CD4-positive, alpha-beta T cell treated with Interleukin-6 for 4 hours (primary cell): ENCODE measurements at places on chromosomes 1 and 21.

DNA sequence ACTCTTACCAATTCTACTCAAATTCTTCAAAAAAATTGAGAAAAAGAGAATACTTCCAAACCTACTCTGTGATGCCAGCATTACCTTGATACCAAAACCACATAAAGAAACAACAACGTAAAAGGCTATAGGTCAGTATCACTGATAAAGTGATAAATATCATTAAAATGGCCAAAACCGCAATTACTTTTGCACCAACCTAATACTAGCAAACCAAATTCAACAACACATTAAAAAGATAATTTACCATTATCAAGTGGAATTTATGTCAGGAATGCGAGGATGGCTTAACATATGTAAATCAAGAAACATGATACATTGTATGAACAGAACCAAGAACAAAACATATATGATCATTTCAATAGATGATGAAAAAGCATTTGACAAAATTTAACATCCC is 7.0 kb downstream of the SPAG17 start:
- no peak for DNase-seq

DNA sequence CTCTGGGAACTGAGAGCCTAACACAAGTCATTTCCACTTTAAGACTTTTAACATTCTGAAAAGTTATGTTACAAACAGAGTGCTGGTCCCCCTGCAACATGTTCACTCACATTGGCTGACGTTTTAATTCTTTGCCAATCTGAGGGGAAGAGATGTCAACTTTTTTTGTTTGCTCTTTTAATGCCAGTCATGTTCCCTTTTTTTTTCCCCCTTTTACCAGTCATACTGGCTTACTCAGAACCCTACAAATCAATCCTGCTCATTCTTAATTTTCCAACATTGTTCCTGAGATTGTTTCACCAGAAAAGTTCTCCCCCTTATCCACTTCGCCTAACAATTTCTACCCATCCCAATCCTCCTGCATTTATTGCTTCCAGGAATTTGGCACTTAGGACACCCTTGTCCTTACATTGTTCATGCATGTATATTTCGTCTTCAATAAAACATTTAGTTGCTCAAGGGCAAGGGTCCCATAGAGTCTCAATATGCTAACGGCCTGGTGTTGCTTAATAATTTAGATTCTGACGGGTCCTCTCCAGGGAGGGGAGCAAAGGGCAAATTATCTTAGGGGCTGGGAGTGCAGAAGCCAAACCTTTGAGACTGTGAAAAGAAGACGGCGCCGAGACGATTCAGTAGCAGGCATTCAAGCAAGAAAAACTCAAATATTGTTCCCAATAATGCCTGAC is 624 bp upstream of the CR1L start:
- no peak for DNase-seq

DNA sequence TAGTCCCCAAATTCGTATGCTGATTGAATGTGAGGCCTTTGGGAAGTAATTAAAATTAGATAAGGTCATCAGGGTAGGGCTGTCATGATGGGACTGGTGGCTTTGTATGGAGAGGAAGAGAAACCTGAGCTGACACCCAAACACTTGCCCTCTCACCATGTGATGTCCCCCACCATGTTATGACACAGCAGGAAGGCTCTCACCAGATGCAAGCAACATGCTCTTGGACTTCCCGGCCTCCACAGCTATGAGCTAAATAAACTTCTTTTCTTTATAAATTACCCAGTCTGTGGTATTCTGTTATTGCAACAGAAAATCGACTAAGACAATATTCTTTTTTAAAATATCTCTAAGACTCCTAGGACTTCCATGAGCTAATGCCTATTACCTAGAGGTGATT is 43.6 kb upstream of the GUCA2B start:
- no peak for DNase-seq

DNA sequence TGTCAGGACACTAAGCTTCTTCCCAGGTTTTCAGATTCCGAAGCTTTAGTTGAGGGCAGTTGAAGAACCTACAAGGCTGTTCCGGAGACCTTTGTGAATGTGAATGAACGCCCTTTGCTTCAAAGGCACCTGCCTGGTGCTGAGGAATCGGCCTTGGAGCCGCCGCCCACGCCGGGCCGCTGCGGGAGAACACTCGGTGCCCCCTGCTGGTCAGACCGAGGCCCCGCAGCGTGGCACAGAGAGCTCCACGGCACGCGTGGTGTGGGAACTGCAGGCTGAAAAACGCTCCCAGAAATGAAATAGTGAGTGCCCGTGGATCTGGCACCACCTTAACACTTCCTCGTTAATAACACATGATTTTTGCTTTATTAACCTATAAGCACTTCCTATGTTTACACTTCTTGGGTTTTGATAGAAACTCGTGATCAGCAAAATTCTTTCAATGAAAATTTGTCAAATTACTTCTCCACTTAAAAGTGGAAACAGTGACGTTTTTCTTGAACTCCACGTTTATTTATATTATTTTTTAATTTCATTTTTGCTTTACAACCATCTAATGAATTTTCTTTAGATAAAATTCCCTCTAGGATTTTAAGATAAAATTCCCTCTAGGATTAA is 460.6 kb downstream of the DSCAM start:
- peak; percentile 9 for DNase-seq

DNA sequence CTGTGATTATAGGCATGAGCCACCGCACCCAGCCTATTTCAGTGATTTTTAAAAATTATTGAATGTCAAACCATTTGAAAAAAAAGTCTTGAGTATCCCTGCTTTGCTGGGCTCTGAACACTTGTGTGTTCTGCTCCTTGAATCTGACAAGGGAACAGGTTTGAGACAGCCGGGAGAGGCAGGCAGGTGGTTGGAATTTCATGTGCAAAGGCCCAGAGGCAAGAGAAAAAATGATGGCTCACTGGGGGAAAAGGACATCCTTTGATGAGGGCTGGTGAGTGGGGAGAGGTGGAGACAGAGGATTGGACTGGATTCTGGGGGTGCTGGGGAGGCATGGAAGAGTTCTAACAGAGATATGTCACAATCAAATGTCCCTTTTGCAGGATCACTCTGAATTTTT is 13.1 kb upstream of the WASF2 start:
- DNase-seq: no peak
